ENCODE measurements at places on chromosomes 13 and 19. TPM values are rescaled to one million over a fixed set of nuclear protein-coding genes. Genes with fewer than 3 reads are reported as not detected.

DNA sequence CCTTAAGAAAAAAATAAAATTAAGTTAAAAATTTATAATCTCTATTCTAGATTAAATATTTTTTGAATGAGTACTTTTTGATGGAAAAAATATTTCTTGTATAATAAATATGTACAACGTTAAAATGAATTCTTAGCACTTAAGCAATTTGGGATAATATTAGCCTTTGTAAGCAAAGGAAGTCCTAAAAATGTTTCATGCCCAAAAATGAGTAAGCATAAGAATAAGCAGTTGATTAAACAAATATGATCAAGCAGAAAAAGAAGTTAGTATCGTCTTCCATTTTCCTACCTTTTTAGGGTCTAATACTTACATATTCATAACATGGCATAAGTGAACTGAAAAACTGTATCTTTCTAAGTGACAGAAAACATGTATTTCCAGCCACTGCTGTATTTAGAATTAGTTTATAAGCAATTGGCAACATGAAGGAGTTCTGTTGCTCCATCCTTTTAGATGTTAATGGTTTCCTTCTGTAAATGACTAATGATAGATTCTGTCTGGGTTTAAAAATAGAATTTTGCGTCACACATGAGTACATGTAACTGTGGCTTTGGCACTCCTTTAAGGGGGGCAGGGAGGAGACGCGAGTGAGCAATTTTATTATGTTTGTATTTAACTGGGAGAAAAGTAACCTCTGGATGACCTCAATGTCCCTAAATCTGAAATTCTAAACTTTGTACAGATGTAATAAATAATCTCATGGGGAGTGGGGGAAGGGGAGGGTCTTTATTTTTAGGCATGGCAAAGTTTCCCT is 237.4 kb downstream of the RGCC start:
- no peak for DNase-seq

GRCh38 chr13:42907745-42908144 is 84.3 kb downstream of the EPSTI1 start:
- DNase-seq, result no peak

GRCh38 chr13:77067519-77067918 is 40.6 kb upstream of the FBXL3 start:
- DNase-seq, result no peak

GRCh38 chr13:55528434-55528833 is 1612.3 kb upstream of the PRR20A start:
- no peak for DNase-seq

- no peak for DNase-seq
Observed at GRCh38 chr13:44011036-44011435, 131.3 kb downstream of the LACC1 start.

- no peak for DNase-seq
Observed at GRCh38 chr19:52658595-52658994, 20.4 kb upstream of the ZNF83 start.

DNA sequence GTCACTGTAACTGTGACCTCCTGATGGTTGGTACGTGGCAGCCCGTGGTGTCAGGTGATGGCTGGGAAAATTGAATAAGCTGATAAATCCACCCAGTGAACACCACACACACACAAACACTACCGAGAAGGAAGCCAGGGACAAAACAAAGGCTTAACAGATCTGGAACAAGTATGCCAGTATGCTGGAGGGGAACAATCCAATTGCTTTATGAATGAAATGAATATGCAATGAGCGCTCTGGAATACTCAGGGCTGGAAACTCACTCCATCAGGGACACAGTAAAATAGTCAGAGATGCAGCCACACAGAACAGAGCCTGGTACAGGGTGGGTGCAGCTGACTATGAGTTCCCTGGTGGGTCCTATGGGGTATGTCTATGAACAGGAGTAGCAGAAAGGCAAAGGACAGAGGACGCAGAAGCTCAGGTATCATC is 16.7 kb downstream of the TMTC4 start:
- no peak for DNase-seq

- DNase-seq, result no peak
Observed at GRCh38 chr19:49588365-49589122, 2.4 kb upstream of the PRR12 start.

DNA sequence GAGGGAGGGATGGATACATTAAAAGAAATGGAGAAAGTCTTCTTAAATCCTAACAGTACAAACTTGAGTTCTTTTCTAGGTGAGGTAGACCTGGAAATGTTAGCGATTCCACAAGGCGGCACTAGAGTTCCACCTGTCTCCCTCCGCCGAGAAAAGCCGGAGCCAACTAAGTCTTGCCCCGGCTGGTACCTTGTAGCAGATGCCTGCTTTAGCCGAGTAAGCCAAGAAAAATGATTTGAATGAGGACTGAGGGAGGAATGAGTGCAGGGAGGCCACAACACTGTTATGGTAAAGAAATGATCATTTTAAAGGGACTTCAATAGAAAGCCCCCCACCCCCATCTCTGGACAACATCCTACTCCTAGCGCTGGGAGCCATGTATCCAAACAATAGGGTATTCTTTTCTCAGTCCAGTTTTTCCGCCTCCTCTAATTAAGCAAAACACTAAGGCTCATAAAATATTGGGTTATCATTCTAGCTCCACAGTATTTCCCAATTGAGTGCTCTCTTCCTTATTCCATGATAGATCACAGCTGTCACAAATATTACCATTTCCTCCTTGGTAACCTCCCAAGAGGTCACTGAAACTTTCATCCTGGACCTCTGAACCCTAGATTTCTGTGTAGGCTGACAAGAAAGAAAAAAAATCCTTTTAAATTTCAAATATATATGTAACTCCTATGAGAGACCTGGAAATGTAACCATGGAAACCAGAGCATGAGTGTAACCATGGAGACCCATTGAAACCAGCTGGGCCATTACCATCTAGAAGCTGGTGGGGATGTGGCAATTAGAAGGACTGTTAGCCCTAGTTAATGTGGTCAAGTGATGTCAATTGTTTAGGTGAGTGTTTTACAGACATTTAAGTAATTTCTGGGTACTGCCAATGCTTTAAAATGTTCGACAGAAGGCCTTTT is 58.3 kb downstream of the GPALPP1 start:
- DNase-seq, result peak; percentile 79

DNA sequence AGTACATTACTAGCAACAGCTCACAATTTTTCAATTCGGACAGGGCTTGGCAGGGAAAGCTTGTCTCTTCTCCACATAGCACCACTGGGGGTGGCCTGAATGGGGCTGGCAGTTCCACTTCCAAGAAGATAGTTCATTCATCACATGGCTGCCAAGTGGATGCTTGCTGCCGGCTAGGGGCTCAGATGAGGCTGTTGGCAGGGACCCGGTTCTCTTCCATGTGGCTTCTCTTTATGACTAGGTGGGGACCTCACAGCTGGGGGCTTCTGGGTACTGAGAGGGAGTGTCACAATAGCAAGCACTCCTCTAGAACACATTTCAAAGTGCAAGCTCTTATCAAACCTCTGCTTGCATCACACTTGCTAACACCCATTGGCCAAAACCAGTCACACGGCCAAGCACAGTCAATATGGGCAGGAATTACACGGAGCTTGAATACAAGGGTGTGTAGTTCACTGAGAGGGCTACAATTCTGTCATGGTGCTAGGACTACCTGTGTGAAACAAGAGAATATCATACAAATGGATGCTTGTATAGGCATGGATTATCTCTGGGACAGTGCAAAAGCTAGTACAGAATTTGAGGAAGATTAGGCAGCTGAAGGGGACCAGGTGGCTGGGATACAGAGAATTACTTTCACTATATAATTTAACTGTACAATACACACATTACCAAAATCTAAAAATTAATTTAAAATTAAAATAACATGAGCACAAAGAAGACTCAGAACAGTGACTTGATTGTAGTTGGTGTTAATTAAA is 32.3 kb downstream of the ATP7B start:
- DNase-seq, result no peak

GRCh38 chr19:14654786-14655560 is 19.7 kb downstream of the ADGRE3 start:
- DNase-seq, result no peak

GRCh38 chr19:39401070-39401548 is 5.5 kb upstream of the ZFP36 start:
- DNase-seq, result no peak

The F7 gene
- not detected for polyA plus RNA-seq

The ZNF491 gene
- 0.77 TPM for polyA plus RNA-seq

The CAPN12 gene
- polyA plus RNA-seq, result 3.0 TPM

The NDUFA7 gene
- polyA plus RNA-seq, result 107 TPM

The ZNF208 gene
- not detected for polyA plus RNA-seq
